Mesothelial cell of epicardium (in vitro differentiated cells): ENCODE measurements at places on chromosomes 6 and 20. TPM values are rescaled to one million over a fixed set of nuclear protein-coding genes. Genes with fewer than 3 reads are reported as not detected.
A peak's percentile ranks its signal among the peaks of the same experiment; 100 is the strongest.

The ARFGEF2 gene
- 23.6 to 24.7 TPM (median 23.8 TPM) in 3 replicates for total RNA-seq

- H3K27me3 ChIP-seq = no peaks in the 10 kb centered on the region
- H3K36me3 ChIP-seq = no peaks in the 10 kb centered on the region
- DNase-seq = no peak
- no peak overlapping the region for H3K4me3 ChIP-seq
- H3K27ac ChIP-seq = no peak overlapping the region
- H3K4me1 ChIP-seq = no peaks in the 10 kb centered on the region
Measured at GRCh38 chr6:141467881-141468280, 664.8 kb upstream of the GJE1 start.

GRCh38 chr6:167699141-167699931 is 127.4 kb upstream of the AFDN start:
- no peaks in the 10 kb centered on the region for H3K27me3 ChIP-seq
- H3K36me3 ChIP-seq = no peaks in the 10 kb centered on the region
- H3K27ac ChIP-seq = peak overlapping the region; percentile 93
- no peak for DNase-seq
- no peak overlapping the region for H3K4me3 ChIP-seq
- H3K4me1 ChIP-seq = peaks cover 32% of the 10 kb centered on the region

The SMAP1 gene
- 24.8 to 27.8 TPM (median 25.7 TPM) in 3 replicates for total RNA-seq

DNA sequence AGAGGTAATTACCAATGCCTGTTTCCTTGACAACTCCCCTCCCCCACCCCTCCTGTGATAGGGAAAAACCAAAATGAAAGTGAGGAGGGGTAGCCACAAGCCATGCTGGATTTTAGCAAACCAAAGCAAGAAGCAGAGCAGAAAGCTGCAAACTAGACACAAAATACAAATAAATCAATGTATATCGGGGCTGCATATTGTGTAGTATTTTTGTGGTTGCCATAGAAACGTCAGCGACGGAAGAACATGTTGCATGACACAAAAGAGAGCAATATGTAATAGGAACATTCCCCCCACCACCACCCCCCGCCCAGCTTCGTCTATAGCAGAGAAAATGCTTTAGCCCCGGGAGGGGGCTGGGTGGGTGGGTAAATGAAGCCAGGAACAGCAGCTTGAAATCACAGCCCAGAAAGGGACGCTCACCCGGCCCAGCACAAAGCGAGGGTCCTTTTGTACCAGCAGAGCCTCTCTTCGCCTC is 548 bp downstream of the AGPAT4 start:
- H3K27ac ChIP-seq = peak overlapping the region; percentile 94
- H3K4me1 ChIP-seq = peaks cover 21% of the 10 kb centered on the region
- H3K4me3 ChIP-seq = peak overlapping the region; percentile 88
- peaks cover 7% of the 10 kb centered on the region for H3K36me3 ChIP-seq
- H3K27me3 ChIP-seq = peaks cover 1% of the 10 kb centered on the region
- DNase-seq = no peak

GRCh38 chr20:53346335-53346648 is 247.3 kb downstream of the ZNF217 start:
- peaks cover 28% of the 10 kb centered on the region for H3K4me1 ChIP-seq
- peak overlapping the region; percentile 92 for H3K27ac ChIP-seq
- DNase-seq = no peak
- H3K4me3 ChIP-seq = no peak overlapping the region

GRCh38 chr20:63980806-63981728 is at the start of gene PRPF6:
Gene PRPF6, plus strand, starts transcription at chr20:63981132. Its CDS starts 114 bp downstream, at chr20:63981246.
- H3K27me3 ChIP-seq = peaks cover 19% of the 10 kb centered on the region
- peaks cover 35% of the 10 kb centered on the region for H3K4me1 ChIP-seq
- DNase-seq = peak; percentile 92
- peak within 1 kb of the TSS; percentile 98 for H3K27ac ChIP-seq
- H3K4me3 ChIP-seq = peak within 1 kb of the TSS; percentile 95

DNA sequence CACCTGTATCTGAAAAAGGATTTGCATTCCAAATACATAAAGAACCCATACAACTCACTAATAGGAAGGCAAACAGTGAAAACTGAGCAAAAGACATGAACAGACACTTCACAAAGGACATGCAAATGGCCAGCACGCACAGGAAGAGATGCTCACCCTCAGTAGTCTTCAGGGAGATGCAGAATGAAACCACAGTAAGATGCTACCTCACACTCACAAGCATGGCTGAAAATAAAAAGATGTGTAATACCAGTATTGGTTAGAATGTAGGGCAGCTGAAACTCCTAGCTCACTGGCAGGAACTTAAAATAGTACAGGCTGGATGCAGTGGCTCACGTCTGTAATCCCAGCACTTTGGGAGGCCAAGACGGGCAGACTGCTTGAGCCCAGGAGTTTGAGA is 64.6 kb downstream of the SNX5 start:
- H3K4me1 ChIP-seq = peaks cover under 1% of the 10 kb centered on the region
- no peaks in the 10 kb centered on the region for H3K27me3 ChIP-seq
- H3K4me3 ChIP-seq = no peak overlapping the region
- no peak overlapping the region for H3K27ac ChIP-seq
- no peaks in the 10 kb centered on the region for H3K36me3 ChIP-seq

The FILIP1 gene
- 9.7 to 11.3 TPM (median 10.4 TPM) in 3 replicates for total RNA-seq

DNA sequence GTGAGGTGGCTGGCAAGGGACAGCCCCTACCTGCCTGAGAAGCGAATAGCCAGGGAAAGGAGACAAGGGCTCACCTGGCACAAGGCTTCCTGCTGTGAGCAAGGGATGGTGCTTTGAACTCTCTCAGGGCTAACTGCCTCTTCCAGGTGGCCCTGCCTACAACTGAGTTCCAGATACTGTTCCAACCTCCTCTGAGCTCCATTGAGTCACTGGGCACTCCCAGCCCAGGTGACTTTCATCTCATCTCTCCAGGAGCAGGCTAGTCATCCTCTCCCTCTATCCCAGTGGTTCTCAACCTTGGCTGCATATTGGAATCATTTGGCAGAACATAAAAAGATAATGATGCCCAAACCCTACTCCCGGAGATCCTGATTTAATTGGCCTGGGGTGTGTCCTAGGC is 374.0 kb upstream of the ZFP64 start:
- peaks cover 14% of the 10 kb centered on the region for H3K27me3 ChIP-seq
- DNase-seq = no peak
- no peak overlapping the region for H3K27ac ChIP-seq
- no peaks in the 10 kb centered on the region for H3K36me3 ChIP-seq
- no peaks in the 10 kb centered on the region for H3K4me1 ChIP-seq

DNA sequence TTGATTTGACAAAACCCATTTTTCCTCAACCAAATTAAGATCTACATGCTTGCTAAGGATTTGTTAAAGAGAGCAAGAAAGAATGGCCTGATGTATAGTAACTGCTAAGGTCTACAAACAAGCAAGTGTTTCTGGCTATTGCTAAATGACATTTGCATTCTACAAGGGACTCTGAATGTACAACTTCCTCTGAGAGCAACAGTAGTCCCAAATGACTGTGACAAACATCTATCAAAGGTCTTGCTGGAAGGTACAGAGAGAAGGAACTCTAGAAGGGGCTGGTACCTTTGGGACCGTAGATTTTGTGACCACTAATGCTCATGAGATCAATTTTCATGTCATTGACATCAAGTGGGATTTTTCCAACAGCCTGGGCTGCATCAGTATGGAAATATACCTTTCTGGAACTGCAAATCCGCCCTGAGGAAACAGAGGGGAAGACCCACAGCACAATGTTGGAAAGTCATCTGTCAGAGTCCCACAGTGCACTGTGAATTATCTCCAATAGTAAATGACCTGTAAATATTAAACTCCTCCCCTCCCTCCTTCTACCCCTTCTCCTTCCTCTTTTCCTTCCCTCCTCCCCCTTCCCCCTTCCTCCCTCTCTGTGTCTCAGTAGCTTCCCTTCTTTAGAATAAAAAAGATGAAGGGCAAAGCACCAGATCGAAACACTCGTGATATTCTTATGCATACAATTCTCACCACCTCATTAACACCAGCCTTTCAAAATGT is 15.9 kb upstream of the CPNE1 start:
- H3K27ac ChIP-seq = no peak overlapping the region
- no peak overlapping the region for H3K4me3 ChIP-seq
- peaks cover 2% of the 10 kb centered on the region for H3K36me3 ChIP-seq
- no peaks in the 10 kb centered on the region for H3K27me3 ChIP-seq
- H3K4me1 ChIP-seq = no peaks in the 10 kb centered on the region
- no peak for DNase-seq

GRCh38 chr6:43771210-43771857 is 1.3 kb downstream of the VEGFA start:
- H3K36me3 ChIP-seq = peaks cover 4% of the 10 kb centered on the region
- no peaks in the 10 kb centered on the region for H3K27me3 ChIP-seq
- DNase-seq = peak; percentile 70
- peaks cover 48% of the 10 kb centered on the region for H3K4me1 ChIP-seq
- H3K4me3 ChIP-seq = peak overlapping the region; percentile 99

The ATG5 gene
- total RNA-seq = 29.9 to 33.0 TPM (median 32.6 TPM) in 3 replicates

DNA sequence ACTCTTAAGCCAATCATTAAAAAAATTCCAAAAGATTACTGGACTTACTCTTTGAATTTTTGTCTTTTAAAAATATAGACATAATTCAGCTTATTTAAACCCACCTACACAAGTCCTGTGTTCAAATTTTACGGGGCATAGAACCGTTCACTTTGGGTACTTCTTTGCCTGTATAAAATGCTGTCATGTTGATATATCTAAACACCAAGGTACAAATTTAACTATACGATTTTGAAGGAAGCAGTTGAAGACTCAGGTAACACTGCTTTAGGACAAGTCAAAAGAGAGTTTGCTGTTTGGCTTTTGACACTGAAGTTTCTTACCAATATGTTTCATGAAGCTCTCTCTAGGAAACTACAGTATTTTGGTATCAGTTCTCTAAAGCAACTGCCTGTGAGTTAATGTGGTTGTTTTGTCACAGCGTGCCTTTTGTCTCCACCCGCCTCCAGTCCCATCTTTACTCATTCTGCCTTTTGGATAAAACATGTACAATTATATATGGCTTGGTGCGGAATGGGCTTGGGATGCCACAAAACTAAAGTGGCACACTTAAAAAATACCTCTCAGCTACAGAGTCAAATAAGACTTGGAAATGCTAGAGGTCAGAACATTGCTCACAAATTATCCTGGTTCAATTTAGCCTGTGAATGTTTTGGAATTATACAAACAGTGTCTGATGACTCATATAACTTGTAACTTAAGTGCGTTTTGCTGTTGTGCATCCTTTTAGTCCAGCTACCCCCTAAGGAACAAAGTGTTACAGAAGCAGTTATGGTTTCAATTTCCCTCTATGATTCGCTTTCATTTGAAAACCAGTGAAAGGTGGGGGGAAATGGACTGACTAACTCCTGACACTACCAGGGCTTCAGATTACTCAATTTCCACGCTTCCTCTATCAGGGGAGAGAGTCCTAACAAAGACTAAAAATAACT is 38.7 kb downstream of the RGS17 start:
- H3K4me1 ChIP-seq = no peaks in the 10 kb centered on the region
- DNase-seq = no peak
- no peak overlapping the region for H3K27ac ChIP-seq
- peaks cover 1% of the 10 kb centered on the region for H3K27me3 ChIP-seq

DNA sequence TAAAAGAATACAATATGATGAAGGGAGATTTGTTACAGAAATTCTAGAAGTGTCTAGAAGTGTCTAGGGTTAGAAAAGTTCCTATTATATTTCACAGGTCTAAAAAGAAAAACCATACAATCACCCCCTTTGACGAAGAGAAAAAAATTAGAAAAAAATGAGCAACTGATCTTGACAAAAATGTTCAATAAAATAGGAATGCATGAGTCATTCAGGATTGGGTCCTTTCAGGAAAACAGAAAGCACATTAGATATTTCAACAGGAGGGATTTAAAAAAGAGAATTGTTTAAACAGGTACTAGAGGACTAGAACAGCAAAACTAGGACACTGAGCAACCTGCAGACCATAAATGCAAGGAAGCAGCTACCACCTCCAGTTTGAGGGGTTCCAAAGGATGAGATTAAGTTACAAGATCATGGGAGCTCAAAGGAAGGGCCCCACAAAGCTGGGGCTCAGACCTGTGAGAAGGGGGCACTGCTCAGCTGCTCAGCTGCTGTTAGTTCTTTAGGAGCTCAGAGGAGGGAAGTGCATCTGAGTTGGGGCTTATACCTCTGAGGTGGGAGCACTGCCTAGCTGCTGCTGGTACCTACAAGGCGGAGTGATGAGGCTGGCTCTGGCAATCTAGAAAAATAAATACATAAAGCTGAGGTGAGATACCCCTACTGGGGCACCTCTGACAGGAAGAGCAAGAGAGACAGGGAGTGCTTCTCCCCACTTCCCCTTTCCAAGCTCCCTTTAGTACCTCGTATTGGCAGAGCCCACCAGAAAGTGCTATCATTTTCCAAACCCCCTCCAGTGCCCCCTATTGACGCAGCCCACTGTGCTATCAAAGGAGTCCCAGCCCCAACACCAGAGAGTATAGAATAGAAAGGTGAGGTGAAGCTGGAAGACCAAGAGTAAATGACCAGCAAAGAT is 27.1 kb upstream of the BEND6 start:
- H3K27ac ChIP-seq = no peak overlapping the region
- no peaks in the 10 kb centered on the region for H3K27me3 ChIP-seq
- no peak for DNase-seq
- no peaks in the 10 kb centered on the region for H3K36me3 ChIP-seq

GRCh38 chr20:61082720-61083119 is 169.3 kb upstream of the CDH4 start:
- no peaks in the 10 kb centered on the region for H3K36me3 ChIP-seq
- no peak overlapping the region for H3K27ac ChIP-seq
- no peaks in the 10 kb centered on the region for H3K4me1 ChIP-seq
- peaks cover 6% of the 10 kb centered on the region for H3K27me3 ChIP-seq
- no peak overlapping the region for H3K4me3 ChIP-seq
- DNase-seq = no peak

The PGC gene
- not detected in 3 replicates for total RNA-seq

DNA sequence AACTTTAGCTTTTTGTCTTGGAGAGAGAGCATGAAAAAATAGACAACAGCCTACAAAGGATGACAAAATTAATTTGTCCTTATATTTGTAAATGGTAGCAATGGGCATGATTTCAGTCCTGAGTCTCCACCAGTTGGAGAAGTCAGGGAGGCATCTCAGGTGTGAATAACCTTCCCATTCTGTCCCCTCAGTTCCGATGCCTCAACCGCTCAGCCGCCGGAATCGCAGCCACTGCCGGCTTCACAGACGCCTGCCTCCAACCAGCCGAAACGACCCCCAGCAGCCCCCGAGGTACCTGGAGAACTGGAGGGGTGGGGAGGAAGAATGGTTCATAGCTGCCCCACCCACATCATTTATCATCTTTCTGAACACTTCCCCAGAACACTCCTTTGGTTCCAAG is 3.6 kb downstream of the PRRC2A start:
- no peaks in the 10 kb centered on the region for H3K27me3 ChIP-seq
- H3K4me3 ChIP-seq = no peak overlapping the region

DNA sequence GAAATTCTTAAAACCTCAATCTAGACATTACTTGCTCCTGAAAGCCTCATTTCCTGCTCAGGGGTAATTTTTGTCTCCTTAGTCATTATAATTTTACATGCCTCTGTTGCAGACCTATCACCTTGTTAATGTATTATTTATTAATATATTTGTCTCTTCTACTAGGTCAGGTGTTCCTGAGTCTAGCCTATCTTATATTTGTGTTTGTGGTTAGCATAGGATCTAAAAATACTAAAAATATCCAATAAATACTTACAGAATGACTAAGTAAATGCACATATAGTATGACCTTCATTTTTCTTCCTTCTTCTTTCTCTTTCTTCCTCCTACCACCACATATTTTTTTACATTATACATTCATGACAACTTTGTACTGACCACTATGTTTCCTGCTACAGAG is 268.9 kb upstream of the HS3ST5 start:
- no peak for DNase-seq
- no peaks in the 10 kb centered on the region for H3K36me3 ChIP-seq
- no peaks in the 10 kb centered on the region for H3K4me1 ChIP-seq
- H3K4me3 ChIP-seq = no peak overlapping the region
